GM04504 (cell line): ENCODE measurements at places on chromosomes 1 and 21.

DNA sequence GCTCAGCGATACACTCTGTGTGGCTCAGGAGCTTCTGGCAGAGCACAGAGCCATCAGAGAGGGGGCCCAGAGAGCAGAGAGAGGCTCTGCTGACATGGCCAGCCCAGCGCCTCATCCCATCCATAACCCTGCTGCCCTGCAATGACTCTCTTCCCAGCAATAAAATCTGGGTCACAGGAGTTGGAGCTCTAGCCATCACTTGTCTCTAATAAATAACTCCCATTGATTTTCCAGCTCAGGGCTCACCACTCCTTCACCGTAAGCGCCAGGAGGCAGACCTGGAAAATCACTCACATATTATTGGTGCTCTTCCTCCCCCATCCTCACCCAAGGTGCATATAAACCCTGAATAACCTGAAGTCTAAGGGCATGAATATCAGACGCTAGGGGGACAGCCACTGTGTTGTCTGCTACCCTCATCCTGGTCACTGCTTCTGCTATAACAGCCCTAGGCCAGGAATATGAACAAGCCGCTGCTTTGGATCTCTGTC lies at the start of gene APCS:
APCS (plus strand) TSS at position 366 of the 491 bp plus-strand sequence; CDS start at position 462, 96 bp downstream.
- DNase-seq, result no peak

GRCh38 chr21:31912501-31912900 lies 39.7 kb downstream of the HUNK start:
- DNase-seq, result no peak

- no peak for DNase-seq
These were observed 44.9 kb upstream of the GUCA2B start for GRCh38 chr1:42108309-42108708.

DNA sequence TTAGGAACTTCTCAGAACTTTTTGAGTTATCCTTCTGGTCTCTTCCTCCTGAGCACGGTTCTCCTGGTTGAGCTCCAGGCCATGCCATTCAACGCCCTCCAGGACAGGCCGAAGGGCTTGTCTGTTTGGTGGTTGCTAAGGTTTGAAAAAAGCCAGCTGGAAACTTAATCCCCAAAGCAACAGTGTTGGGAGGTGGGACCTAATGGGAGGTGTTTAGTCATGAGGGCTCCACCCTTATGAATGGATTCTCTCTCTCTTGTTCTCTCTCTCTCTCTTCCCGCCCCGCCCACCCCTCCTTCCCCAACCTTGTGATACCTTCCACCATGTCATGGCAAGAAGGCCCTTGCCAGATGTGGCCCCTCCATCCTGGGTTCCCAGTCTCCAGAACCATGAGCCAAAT lies 829 bp downstream of the KCNE1 start:
- DNase-seq, result no peak

- DNase-seq, result no peak
These were observed at the start of gene USP24 for GRCh38 chr1:55215194-55216021. USP24 (minus strand) TSS chr1:55215364; CDS start chr1:55215113, 251 bp downstream.

DNA sequence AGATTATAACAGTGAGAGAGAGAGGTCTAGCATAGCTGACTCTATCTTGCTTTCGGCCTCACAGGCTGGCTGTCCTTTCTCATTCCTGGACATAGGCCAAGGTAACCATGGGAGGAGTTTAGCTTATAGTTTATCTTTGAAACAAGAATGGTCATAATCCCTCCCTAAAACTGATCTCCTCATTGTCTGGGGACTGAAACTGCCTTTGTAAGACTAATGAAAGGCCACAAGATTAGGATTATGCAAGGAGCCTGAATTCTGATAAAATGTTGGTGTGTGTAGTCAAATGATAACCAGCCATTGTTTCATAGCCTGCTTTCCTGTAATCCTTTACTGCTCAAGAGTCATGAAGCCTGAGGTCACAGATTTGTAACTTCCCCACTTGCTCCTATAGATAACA lies 131.9 kb upstream of the LYPLAL1 start:
- no peak for DNase-seq

- no peak for DNase-seq
These were observed 27.7 kb downstream of the CDC42 start for GRCh38 chr1:22080191-22080590.

DNA sequence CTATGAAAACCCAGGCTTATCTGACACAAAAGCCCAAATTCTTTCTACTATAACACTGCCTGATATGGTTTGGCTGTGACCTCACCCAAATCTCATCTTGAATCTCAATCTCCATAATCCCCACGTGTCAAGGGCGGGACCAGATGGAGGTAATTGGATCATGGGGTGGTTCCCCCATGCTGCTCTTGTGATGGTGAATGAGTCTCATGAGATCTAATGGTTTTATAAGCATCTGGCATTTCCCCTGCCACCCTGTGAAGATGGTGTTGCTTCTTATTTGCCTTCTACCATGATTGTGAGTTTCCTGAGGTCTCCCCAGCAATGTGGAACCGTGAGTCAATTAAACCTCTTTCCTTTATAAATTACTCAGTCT lies 123.3 kb upstream of the USP24 start:
- no peak for DNase-seq

DNA sequence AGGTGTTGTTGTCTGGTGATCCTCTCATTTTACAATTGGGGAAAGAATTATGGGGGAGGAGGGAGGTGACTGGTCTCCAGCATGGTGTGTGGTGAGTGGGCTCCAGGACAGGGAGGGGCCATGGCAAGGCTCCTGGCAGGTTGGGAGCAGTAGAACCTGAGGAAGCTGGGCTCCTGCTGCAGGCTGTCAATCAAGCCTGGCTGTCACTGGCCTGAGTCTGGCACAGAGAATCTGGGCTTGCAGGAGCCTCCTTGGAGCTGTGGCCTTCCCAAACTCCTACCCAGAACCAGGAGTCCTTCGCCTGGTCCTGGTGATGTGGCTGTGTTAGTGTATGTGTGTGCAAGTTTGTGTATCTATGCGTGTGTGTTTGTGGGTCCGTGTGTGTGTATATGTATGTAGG lies 131.9 kb upstream of the CSF3R start:
- DNase-seq, result no peak

DNA sequence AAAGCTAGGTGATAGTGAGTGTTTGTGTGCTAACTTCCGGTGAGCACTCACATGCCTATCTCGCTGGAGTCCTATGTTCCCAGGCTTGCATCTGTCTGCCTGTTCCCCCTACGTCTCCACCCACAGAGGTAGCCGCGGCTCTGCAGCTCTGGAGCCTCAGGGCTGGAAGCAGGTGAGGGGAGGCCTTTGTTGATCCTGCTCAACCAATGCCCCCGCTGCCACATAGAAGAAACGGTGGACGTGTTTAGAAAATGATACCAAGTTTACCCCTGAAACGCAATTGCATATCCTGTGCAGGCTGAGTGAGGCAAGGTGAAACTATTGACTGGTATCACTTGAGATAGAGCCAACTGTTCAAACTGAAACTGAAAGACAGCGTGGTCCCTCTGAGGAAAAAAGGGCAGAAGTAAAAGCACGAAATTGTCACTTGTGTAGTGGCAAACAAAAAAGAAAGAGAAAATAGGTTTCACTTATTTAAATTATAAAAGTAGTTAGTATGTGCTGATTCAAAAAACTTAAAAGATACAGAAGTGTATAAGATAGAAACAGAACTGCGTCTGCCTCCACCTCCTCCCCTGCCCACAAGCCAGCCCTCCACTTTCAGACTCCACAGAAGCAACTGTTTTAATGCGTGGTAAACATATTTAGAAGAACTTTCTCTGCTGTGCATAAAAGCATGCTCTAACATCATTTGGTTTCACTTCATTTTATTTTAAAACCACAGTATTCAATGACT lies 38.6 kb upstream of the ETS2 start:
- DNase-seq, result no peak

DNA sequence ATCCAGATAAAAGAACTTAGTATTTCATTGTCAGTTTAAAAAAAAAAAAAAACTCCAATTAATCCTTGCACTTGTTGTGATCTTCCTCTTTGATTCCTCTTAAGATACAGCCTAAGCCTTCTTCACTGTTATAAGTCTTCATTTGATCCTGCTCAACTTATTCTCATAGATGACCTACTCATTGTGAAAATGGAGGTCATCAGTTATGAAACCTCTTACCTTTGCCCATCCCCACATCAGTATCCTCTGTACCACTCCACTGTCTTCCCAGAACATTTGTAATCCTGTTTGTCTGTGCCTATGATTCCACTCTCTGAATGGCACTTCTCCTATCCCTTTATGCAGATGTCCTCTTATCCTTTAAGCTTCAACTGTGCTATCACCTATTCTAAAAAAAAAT lies 28.0 kb downstream of the ODR4 start:
- no peak for DNase-seq

GRCh38 chr1:50427818-50428779 lies 4.9 kb upstream of the DMRTA2 start:
- no peak for DNase-seq

- no peak for DNase-seq
These were observed 17.3 kb downstream of the CD58 start for GRCh38 chr1:116553386-116554115.

DNA sequence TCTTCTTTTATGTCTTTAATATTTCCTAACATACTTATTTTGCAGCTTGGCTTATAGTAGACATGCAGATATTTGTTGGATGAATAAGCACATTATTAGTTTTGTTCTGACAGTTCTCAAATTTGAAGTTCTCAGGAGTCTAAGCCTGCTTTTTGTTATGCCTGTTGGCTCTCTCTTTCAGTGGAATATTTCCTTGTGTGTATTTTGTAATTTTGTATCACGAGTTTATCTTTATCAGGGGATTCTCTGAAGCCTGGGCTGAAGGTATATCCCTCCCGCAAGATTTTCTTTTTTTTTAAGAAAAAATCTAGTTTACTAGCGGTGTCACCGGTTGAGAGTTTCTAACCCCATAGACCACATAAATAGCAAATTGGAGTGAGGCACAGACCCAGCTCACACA lies 105.9 kb downstream of the RGL1 start:
- no peak for DNase-seq

DNA sequence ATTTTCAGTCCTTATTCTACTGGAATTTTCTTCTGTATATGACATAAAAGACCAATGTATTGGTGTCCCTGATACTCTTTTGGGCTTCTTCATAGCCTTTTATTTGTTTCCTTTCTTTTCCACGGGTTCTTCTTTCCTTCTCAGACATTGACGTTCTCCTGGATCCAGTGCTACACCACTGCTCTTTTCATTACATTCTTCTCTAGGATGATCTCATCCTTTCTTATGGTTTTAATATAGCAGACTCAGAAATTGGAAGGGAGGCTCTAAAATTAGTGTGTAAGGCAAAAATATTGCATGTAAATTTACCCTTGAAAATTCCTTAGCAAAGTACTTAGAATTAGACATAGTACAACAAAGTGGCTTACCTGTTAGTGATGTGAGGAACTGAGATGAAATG lies 65.3 kb downstream of the SELENOF start:
- no peak for DNase-seq

DNA sequence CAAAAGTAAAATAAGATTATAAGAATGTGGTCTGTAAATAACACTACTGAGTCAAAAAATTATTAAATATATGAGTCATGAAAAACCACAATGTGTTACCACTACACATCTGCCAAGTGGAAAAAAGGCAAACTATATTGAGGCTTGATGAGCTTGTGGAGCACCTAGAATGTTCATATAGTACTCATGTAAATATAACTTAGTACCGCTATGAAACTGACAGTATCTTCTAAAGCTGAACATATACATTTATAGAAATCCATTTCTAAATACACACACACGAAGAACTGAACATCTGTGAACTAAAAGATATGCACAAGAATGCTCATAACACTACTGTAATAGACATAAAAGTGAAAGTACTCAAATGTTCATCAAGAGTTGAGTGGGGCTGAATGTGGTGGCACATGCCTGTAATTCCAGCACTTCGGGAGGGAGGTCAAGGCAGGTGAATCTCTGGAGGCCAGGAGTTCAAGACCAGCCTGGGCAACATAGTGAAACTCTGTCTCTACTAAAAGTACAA lies 18.5 kb upstream of the GBP3 start:
- DNase-seq, result no peak

GRCh38 chr1:228120857-228121489 lies 11.9 kb upstream of the MRPL55 start:
- no peak for DNase-seq

- no peak for DNase-seq
These were observed 202.4 kb downstream of the URB2 start for GRCh38 chr1:229828461-229828860.

DNA sequence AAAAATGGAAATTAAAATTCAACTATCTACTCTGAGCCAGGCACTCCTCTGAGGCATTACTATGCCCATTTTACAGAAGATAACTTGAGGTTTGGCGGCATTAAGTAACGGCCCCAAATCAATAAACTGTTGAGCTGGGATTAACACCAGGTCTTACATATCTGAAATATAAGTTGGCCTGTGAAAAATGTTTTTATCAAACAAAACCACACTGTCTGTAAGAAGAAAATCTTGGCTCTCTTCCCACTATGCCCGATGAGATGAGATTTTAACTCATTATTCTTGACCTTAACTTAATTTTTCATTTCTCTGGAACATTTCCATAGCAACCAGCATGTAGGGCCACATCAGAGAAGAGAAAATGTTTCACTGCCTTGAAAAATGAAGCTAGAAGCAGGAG lies 21.8 kb downstream of the RC3H1 start:
- DNase-seq, result no peak

DNA sequence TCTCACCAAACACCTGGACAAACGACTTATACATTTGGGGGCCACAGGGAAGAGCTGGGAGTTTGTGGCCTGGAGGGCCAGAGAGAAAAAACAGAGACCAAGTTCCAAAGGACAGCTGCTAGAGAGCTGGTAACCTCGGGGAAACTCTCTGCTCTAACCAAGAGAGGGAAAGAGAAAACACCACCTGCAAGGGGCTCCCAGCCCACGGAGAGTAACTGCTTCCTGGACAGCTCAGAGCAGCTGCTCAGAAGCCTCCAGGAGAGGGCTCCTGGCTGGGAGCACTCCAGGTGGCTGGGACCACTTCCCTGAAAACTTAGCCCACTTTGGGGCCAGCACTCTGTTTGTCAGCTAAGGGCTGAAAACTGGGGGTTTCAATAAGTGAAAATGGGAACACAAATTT lies 154.8 kb upstream of the GRIK3 start:
- no peak for DNase-seq

- no peak for DNase-seq
These were observed 13.7 kb upstream of the MIIP start for GRCh38 chr1:12005488-12006166.
